ENCODE measurements at places on chromosomes 7 and 10. TPM values are rescaled to one million over a fixed set of nuclear protein-coding genes. Genes with fewer than 3 reads are reported as not detected.

DNA sequence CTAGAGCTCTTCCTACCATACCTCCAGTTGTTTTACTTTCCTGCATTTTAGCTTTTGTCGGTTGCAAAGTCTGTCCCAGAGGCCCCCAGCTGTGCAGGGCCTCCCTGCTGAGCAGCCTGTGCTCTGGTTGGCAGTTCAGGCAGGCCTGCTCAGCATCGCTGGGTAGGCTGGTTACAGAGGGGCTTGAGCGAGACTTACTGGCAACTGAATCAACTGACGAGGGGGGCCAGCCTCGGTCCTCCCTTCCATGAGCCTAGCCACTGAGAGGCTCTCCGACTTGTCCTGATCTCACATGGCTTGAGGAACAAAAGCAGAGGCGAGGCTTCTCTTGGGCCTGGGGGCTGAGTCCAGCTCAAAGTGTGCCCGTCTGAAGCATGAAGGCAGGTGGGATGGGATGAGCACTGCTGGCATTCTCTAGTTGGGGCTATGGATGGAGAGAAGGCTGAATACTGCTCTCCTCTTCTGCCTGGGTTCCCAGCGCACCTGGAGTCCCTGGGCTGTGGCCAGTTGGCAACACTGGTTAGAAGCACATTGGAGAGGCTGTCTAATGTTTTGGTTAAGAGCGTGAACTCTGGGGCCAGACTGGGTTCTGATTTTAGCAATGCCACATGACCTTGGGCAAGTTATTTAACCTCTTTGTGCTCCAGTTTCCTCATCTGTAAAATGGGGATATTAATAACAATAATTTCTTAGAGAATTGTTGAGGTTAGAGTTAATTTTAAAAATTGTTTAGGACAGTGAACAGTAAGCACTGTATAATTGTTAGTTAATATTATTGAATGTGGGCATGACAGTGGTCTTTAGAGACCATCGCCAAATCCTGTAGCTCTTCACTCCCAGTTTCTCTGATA is 6.9 kb upstream of the SFRP5 start:
- DNase-seq = no peak

- no peak for DNase-seq
Observed at GRCh38 chr7:37645282-37646050, 38.1 kb upstream of the GPR141 start.

- no peak for DNase-seq
Observed at GRCh38 chr7:93883078-93883916, 7.3 kb downstream of the TFPI2 start.

- no peak for DNase-seq
Observed at GRCh38 chr7:15620491-15621185, 58.8 kb upstream of the AGMO start.

GRCh38 chr10:62029401-62029800 is 127.9 kb downstream of the ARID5B start:
- DNase-seq = no peak

DNA sequence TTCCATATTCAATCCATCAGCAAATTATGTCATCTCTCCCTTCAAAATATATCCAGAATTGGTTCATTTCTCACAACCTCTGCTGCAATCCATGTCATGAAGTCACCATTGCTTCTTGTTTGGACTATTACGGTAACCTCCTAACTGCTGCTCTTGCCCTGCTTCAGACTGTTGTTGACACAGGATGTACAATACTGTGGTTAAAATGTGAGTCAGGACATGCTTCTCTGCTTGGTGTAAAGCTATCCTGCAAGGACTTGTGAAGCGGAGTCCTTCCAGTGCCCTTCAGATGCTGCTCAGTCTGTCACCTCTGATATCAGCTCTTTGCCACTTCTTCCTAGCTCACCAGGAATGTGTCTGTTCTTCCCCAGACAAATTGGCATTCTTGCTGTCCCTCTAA is 10.4 kb upstream of the NXPH1 start:
- no peak for DNase-seq

DNA sequence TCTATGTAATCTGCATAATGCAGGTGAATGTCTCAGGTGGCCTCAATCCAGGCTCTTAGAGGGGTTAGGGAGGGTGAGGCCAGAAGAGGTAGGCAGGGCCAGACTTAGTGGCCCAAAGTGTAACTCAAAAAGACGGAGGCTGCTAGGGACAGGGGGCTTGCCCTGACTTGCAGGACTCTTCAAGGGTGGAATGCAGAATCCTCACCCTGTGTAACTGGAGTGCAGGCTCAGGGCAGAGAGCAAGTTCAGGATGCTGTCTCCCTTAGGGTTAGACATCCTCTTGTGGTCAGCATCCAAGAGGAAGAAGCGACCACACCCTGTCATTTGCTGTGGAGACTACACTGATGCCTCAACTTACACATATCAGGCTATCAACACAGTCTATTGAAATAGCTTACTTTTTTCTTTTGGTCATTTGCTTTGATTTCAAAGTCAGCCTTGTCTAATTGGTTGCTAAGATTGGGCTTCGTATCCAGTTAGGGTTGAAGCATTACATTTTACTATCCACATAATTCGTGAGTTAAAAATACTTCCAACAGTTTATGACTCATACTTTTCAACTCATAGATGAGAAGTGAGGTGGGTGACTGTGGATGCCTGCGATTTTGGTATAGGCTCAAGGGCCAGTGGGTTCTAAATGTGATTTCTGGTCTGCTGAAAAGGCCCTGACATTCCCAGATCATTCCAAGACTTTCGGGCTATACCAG is 563.6 kb downstream of the SUGCT start:
- no peak for DNase-seq

GRCh38 chr10:116608686-116609594 is 11.8 kb upstream of the PNLIPRP2 start:
- no peak for DNase-seq

GRCh38 chr7:46814516-46815250 is 767.2 kb downstream of the TNS3 start:
- no peak for DNase-seq

- no peak for DNase-seq
Observed at GRCh38 chr7:77619314-77619713, 76.9 kb upstream of the RSBN1L start.

- no peak for DNase-seq
Observed at GRCh38 chr7:45292481-45292880, 134.9 kb downstream of the RAMP3 start.

- DNase-seq = no peak
Observed at GRCh38 chr7:81852701-81853100, 82.9 kb upstream of the HGF start.

DNA sequence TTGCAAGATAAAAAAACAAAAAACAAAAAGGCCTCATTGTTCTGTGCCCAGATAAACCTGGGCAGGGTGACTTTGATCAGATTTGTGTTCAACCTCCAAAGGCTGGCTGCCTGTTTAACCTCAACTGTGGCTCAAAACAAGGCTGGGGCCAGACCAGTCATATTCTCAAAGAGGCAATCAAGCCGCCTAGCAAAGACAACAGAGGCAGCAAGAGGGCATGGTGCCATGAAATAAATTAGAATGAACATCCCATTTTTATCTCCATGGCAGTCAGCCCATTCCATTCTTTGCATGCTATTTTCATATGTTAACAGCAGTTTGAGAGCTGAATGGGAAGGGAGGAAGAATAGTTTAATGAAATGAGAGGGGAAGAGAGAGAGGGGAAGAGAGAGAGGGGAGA is 1150.3 kb downstream of the TYW1 start:
- no peak for DNase-seq

GRCh38 chr7:128954830-128955802 is 17.4 kb downstream of the IRF5 start:
- DNase-seq = no peak

DNA sequence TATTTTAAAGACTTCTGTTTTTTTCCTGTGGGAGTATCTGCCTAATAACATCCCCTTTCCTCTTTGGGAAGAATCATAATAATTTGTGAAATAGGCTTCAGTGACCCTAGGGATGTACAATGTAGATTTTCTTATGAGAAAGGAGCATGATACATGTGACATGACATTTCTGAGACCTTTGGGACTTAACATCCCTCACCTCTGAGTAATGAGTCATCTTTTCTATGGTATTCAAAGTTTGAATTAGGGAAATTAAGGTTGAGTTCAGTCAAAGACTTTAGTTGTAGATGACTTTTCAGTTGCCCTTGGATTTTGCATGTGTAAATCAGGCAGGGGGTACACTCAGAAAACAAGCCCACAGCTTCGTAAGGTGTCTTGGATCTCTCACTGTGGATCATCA is 14.3 kb downstream of the GRK5 start:
- DNase-seq = no peak

DNA sequence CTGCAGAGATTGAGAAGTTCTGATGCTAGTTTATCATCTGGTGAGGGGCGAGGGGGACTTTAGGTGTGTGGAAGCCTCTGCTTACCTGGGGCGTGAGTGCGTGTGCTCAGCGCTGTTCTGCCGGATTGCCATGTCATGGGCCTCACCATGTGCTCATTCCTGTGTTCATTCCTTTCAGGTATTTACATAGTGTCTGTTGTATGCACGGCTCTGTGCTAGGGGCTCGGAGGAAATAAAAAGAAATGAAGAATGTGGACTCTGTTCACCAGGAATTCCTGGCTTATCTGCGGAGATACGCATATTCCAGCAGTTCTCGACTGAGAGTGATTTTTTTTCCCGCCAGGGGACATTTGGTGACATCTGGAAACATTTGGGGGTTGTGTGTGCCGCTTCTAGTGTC is 152.0 kb downstream of the CAMK1D start:
- no peak for DNase-seq

- DNase-seq = no peak
Observed at GRCh38 chr7:87473986-87474385, 1.5 kb downstream of the ABCB4 start.

DNA sequence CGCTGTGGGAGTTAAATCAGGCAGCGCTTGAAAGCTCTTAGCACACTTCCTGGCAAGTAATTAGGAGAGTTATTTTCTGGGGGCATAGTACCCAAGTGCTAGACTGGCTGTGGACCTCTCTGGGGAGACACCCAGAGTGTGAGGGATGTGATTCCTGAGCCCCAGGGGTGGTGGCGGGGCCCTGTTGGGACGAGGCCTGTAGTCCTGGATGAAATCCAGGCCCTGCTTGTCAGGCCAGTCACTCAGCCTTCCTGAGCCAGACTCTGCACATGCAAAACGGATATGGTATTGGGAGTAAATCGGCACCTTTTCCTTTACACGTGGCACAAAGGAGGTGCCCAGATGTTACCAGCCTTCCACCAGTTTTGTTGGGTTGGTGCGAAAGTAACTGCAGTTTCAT is 31.2 kb downstream of the TRRAP start:
- DNase-seq = no peak

The POLR2J2 gene
- polyA plus RNA-seq = 4.8 TPM

The ZNF365 gene
- polyA plus RNA-seq = 0.73 TPM

The ABCC2 gene
- 1.9 TPM for polyA plus RNA-seq

The DNMBP gene
- polyA plus RNA-seq = 10.0 TPM

The ATRNL1 gene
- polyA plus RNA-seq = 0.84 TPM

The RNLS gene
- polyA plus RNA-seq = 5.0 TPM

The LRRD1 gene
- 0.05 TPM for polyA plus RNA-seq

The FBXL13 gene
- 1.0 TPM for polyA plus RNA-seq

The SLC26A5 gene
- 0.07 TPM for polyA plus RNA-seq

The AQP1 gene
- 42.2 TPM for polyA plus RNA-seq

The GNG11 gene
- polyA plus RNA-seq = 28.6 TPM

The NRBF2 gene
- polyA plus RNA-seq = 39.2 TPM

Measured in thymus (tissue), 14 donors.